Activated CD4-positive, CD25-positive, alpha-beta regulatory T cell treated with anti-CD3 and anti-CD28 coated beads, Interleukin-2, amount 50 U/mL, for 72 hours (primary cell): ENCODE measurements at places on chromosomes 3 and 15.

DNA sequence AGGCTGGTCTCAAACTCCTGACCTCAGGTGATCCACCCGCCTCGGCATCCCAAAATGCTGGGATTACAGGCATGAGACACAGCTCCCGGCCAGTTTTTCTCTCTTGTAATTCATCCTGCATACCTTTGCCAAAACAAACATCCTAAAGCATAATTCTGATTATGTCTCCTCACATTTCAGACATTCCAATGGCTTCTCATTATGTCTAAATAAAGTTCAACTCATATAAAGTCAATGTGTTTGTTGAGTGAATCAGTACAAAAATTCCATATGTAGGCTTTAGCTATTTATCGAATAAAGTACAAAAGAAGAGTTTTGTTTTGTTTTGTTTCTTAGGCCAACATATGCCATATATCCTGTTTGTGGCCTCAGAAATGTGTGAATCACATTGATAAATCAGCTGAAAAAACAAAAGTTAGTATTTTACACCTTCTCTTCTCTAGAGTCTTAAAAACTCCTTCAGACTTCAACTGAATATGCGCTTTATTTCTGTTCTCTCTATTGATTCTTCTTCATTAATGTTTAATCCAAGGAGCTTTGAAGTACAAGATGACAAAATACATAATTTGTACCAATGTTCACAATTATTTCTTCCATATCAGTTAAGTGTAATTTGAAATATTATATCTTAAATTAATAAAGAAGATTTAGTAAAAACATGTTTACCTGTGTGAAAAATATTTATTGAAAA, 165.8 kb downstream of the MECOM start:
- DNase-seq, result no peak

DNA sequence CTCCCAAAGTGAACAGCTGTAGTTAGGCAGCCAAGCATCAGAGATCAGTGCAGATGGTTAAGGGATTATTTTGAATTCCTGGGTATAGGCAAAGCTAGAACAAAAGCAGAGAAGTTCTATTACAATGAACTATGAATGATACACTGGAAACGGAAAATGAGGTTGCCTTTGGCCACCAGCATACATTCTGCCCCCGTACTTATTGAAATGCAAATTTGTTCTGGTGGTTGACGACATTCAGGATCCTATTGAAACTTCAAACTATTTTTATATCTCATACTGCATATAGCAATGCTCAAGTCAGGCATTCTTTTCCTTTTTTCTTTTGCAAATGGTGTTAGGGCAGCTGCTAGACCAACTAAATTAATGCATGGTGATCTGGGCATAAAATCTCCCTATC, 61.7 kb downstream of the SLC12A1 start:
- DNase-seq, result no peak

- peak; percentile 67 for DNase-seq
Measured at GRCh38 chr15:78000091-78000926, 77.2 kb downstream of the TBC1D2B start.

DNA sequence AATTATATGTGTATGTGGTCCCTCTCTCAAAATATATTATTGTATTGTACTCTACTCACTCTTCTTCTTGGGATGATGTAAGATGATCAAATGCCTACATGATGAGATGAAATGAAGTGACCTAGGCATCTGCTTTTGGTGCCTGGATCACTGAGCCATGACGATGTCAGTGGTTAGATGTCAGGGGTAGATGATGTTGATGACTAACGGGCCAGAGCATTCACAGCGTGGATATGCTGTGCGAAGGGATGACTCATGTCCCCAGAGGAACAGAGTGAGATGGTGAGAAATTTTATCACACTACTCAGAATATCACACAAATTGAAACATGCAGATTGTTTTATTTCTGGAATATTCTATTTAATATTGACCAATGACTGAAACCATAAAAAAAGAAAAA, 233.9 kb upstream of the CADM2 start:
- no peak for DNase-seq

- DNase-seq, result peak; percentile 74
Measured at GRCh38 chr3:45915518-45916231, 27.6 kb upstream of the CXCR6 start.
